ENCODE measurements at places on chromosomes 5 and 9. TPM values are rescaled to one million over a fixed set of nuclear protein-coding genes. Genes with fewer than 3 reads are reported as not detected.

TLE1 gene
- polyA plus RNA-seq, result 65.4 TPM

LECT2 gene
- 5.2 TPM for polyA plus RNA-seq

DOK3 gene
- 5.3 TPM for polyA plus RNA-seq

SLC25A2 gene
- 0.23 TPM for polyA plus RNA-seq

CLK4 gene
- polyA plus RNA-seq, result 71.0 TPM

HSPB3 gene
- not detected for polyA plus RNA-seq

SEC16A gene
- 68.5 TPM for polyA plus RNA-seq

DNA sequence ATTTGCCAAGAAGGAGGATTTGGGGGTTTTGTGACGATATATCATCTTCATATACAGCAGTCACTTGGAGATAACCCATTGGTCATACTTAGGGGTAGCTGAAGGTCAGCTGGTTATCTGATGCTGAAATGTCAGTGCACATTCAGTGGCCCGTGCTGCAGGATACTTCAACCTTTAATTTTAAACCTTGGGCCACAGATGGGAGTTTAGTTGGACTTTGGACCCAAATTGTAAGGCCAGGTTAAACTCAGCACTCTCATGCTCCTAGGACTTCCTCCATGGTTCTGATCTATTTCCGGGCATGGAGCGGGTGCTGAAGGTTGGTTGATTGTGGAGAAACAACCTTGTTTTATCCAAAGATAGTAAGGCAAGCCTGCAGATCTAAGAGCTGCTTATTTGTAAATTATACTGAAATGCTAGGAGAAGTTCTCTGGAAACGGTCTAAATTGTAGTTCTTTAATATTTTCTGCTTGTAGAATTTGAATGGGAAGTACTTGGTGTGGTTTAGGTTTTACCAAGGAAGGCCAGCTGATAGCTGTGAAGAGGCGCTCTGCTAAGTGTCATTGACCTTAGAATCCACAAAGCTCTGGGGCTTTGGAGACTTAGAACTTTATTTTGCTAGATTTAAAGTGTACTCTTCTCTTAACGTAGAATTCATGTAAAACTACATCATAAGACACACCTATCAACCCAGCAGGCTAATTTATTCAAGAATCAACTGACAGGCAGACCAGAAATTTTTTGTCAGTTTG is 38.6 kb downstream of the SLC44A1 start:
- DNase-seq, result no peak

- peak; percentile 67 for DNase-seq
Measured at GRCh38 chr5:125798307-125798706, 624.9 kb upstream of the GRAMD2B start.

GRCh38 chr5:60545551-60545950 is 154.4 kb downstream of the DEPDC1B start:
- DNase-seq, result peak; percentile 48

- no peak for DNase-seq
Measured at GRCh38 chr9:136091582-136092352, 3.3 kb downstream of the NACC2 start.

- no peak for DNase-seq
Measured at GRCh38 chr5:98175474-98175873, 598.0 kb upstream of the RGMB start.

DNA sequence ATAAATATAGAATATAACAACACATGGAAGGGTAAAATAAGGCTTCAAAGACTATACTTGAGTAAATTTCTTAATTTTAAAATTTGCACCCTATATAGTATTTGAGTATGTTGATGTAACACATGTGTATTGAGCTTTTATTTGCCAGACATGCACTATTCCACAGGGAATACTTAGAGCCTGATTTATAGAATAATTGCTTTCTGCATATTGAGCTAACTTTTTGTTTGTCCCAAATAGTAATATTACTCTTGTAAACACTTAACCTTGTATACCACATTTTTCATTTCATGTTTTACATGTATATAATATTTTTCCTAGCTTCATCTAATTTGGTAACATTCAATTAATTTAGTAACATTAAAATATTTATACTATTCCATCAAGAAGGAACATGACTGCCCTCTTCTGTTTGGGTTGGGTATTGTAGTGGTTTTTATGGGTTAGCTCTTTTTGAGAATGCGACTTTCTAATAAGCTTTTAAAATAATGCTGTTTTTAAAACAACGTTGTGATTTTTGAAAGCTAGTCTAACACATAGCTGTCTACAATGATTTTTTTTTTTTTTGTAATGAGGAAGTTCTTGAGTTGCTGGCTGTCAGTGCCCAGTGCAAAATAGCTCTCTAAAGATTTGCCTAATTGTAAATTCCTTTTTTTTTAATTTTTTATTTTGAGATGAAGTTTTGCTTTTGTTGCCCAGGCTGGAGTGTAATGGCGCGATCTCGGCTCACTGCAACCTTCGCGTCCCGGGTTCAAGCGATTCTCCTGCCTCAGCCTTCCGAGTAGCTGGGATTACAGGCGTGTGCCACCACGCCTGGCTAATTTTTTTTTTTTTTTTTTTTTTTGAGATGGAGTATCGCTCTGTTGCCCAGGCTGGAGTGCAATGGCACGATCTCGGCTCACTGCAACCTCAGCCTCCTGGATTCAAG is 4.8 kb downstream of the SUB1 start:
- peak; percentile 56 for DNase-seq

- no peak for DNase-seq
Measured at GRCh38 chr9:26158631-26159150, 480.4 kb upstream of the TUSC1 start.

DNA sequence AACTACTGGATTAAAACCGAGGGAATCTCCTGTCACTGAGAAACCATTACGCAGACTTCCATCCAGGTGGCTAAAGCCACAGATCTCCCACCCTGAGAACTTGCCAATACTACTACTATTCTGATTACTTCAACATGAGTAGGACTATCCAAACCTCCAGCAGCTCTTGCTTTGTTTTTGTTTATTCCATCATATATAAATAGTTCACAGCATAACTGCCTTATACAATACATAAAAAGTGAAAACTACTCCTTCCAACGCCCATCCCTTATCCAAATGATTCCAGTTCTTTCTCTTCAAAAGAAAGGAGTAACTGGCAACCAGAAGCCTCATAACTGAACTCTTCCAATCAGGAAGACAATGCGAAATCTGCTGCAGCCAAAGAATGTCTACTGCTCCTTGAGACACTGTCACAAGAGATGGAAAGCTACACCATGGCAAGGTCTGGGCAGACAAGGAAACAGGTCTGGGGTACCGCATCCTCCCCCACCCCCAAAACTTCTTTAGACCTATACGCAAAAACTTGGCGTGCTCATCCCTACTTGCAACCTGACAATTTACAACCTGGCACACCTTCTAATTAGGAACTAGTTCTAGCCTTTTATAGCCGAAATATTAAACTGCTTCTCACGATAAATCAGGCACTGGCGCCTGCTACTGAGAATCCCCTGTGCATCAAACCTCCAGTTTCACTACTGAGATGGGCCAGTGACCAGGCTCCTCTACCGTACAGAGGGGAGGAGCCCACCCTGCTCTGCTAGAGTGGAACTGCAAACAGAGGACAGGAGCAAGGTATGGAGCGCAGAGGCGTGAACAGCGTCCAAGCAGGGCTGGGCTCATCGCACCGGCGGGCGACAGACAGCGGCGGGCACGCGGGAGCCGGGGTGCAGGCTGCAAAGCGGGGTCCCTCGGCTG is 986 bp downstream of the PLPP1 start:
- DNase-seq, result peak; percentile 66

DNA sequence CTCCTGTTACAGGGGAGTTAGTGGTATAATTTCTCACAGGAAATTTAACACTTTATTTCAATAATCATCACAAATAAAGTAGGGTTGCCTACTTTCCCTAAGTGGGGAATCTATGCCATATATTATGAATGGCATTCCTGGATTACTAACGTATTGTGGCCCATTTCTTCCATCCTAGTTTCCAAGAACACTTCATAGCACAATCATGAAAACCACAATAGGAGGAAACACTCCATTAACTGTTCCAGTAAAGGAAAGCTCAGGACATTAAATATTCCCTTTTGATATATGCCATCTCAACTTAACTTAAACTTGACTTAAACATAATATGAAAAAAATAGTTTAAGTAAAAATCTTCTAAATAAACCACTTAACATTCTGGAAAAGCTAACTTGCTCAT is 2.1 kb downstream of the CPLANE1 start:
- no peak for DNase-seq

GRCh38 chr5:66894480-66895240 is 298.5 kb downstream of the MAST4 start:
- DNase-seq, result no peak

DNA sequence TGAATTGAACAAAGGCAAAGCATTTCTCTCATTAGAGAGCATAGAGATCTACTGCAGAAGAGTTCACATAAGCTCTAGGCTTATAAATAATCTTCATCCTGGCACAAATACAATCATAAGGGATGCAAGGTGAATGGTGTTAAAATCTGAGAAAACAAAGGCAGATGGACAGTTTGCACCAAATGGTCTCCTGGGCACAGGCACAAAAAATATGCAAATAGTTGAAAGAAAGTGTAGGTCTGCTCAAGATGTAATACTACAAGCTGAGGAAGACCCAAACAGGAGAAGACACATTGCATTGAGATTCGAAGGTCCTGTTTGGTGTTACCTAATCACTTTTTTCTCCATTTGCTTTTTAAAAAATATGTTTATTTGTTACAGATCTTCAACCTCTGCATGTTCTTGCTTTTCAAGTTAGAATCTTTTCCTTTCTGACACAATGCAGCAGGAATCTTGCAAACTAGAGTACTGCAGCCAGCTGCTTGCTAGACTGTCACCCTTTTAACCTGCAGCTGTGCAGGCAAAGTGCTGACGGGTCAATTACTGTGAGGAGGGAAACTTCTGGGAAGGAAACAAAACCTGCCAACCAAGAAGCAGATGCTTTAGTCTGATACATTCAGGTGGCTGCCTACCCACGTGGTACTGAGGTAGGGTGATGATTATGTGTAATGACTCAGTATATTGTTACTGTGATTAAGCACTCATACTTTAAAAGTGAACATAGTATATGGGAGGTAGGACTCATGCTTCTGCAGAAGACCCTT is 1048.6 kb upstream of the SEMA6A start:
- peak; percentile 31 for DNase-seq

DNA sequence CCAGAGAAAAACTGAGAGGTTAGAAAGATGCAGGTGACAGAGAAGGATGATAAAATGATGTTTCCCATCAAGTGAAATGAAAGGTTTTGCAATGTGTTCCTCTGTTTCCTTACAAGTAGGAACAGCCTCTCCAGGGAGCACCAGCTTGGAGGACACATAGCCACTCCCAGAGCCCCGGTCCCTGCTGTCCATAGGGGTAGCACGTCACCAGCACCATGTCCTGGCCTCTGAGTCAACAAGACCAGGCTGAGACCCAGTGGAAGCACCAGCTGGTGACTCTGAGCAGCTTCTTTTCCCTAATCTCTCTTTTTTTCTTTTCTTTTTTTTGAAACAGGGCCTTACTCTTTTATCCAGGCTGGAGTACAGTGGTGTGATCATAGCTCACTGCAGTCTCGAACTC is 19.4 kb upstream of the HMCN2 start:
- no peak for DNase-seq

GRCh38 chr5:61647672-61648071 is 315.6 kb downstream of the ZSWIM6 start:
- DNase-seq, result no peak

DNA sequence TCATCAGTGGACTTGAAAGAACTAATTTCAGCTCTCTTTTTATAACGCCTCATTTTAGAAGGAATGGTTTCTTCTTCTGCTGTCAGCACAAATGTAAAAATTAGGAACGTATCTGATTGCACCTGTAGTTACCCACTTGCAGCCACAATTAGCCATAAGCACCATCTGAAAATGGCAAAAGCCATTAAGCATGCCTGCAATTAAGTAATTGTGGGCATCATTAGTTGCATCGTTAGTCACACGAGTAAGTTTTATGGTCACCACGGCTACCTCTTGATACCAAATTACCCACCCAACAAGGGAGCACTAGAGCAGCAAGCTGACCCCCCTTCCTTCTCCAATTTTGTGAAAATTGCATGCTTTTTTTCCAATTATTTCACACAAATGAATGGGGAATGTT is 25.8 kb upstream of the SLC44A1 start:
- DNase-seq, result no peak

GRCh38 chr9:117718085-117718484 is 13.9 kb downstream of the TLR4 start:
- no peak for DNase-seq

Data from left kidney (tissue), 8 donors.